ENCODE measurements at places on chromosomes 4 and X. TPM values are rescaled to one million over a fixed set of nuclear protein-coding genes. Genes with fewer than 3 reads are reported as not detected.

- peak; percentile 37 for DNase-seq
Observed at GRCh38 chr4:70544279-70544868, 26.0 kb downstream of the AMTN start.

Gene SETD7
- total RNA-seq, result 27.6 TPM

DNA sequence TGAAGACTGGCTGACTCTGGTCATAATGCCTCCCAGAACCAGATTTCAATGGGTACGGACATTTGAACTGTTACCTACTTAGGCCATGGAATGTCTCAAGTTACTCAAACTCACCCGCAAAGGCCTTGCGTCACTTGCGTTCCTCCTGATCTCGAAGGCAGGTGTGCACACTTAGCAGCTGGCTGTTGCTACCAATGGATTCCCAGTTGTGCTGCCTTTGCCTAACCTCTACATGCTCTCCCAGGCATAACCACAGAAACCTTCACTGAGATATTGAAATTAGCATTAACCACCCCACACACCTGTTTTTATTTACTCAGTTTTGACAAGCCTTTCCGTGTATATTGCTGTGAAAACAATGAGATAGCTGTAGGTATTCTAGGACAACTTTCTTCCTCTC lies 2.8 kb downstream of the ERVMER34-1 start:
- no peak for DNase-seq

Gene GK
- total RNA-seq, result 29.9 TPM

DNA sequence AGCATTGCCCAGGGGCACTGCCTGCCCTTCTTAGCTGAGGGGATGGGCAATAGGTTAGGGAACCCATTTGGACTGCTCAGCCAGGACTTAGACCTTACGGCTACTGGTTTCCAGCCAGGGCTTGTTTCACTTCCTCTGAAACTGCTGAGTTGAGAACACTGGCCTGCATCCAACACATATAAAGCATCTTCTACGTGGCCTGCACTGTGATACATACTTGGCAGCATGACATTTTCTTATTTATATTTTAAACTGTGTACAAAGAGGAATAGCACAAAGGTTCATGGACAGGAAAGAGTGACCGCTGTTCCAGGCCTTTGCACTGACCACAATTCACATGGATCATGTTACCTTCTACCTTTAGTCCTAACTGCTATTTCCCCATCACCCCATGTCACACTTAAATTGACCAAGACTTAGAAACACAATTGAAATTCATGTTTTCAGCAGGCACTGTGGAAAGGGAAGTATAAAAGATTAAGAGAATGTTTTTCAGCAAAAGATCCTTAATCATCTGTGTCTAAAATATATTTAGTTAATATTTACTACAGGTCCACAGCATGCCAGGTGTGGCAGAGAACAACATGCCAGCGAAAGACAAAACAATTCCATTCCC lies 43.7 kb downstream of the NLGN4X start:
- DNase-seq, result no peak

- no peak for DNase-seq
Observed at GRCh38 chr4:183727482-183727881, 68.4 kb downstream of the TRAPPC11 start.

- DNase-seq, result no peak
Observed at GRCh38 chr4:167652267-167652666, 418.0 kb upstream of the SPOCK3 start.

- DNase-seq, result peak; percentile 60
Observed at GRCh38 chr4:140595065-140595464, 26.3 kb upstream of the UCP1 start.

Gene H2BW2
- not detected for total RNA-seq

Gene DNAAF6
- total RNA-seq, result not detected
